ENCODE measurements at places on chromosomes 3 and 15.

GRCh38 chr15:25641361-25641760, 202.5 kb upstream of the UBE3A start:
- no peak for DNase-seq

DNA sequence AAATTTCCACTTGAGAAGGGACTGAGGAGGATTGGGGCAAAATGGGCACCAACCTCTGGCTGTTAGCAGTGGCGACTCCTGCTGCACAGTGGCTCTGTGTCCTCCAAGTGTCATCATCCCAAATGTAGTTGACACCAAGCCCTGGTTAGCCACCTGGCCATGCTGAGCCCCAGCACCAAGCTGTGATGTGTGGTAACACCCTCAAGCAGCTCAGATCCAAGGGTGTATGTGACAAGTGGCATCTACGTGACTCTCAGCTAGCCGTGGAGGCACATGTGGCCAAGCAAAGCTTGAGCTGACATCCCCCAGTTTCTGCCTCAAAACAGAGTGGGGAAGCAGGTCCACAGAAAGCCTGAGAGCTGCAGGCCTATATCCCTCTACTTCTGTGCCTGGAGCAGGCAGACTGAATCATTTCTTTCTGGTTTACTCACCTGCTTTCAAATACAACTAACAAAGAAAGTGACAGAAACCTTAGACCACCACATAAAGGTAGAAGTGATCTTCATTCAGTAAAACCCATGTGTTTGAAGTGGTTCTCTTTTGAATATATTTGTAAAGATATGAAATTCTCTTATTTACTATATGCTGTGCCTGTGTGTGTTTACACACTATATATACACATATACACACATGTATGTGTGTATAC, 40.0 kb downstream of the FOXP1 start:
- no peak for DNase-seq

DNA sequence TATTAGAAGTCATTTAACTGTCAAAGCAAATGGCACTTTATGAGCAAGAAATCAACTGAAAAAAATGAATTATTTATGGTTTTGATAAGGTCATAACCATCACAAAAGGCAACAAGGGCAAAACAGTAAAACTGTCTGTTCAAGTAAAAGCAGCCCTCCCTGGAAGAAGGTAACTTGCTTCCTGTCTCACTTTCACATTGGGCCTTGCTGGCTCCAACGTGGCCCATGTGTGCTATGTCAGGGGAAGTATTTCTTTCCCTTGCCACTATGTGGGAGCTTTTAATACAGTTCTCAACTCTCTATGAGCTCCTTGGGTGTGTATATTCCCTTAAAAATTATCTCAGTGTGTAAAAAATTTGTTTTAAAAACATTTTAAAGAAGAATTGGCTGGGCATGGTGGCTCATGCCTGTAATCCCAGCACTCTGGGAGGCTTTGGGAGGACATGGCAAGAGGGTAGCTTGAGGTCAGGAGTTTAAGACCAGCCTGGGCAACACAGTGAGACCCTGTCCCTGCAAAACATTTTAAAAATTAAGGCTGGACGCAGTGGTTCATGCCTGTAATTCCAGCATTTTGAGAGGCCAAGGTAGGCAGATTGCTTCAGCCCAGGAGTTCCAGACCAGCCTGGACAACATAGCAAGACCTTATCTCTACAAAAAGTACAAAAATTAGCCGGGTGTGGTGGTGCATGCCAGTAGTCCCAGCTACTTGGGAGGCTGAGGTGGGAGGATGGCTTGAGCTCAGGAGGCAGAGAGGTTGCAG, 45.2 kb upstream of the TJP1 start:
- no peak for DNase-seq

- no peak for DNase-seq
Observed at GRCh38 chr3:145144361-145144760, 1016.6 kb downstream of the PLOD2 start.

DNA sequence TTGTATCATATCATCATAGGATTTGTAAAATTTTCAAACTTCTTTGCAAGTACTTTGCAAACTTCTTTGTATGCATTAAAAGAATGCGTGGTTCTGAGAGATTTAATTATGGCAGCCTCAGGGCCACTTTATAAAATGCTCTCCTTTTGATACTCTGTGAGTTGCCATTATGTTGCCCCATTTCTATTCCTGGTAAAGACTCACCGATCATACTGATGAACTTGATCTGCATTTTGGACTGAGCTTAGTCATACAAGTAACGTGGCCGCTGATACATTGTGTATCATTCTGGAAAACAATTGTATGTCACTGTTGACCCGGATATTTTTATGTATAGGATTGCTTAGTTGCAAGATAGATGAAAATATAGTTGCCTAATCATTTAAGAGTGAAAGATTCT, 38.8 kb downstream of the AKAP13 start:
- no peak for DNase-seq

DNA sequence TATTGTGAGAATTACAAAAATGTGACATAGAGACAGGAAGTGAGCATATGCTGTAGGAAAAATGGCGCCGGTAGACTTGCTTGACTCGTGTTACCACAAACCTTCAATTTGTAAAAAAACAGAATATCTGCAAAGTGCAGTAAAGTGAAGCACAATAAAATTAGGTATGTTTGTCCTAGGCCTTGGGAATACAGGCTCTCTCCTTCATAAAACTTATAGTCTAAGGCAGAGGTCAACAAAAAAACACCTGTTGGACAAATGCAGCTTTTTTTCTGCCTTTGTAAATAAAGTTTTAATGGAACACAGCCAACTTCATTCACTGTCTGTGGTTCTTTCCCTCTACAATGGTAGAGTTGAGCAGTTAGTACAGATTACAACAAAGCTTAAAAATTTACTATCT, 216.8 kb upstream of the SATB1 start:
- no peak for DNase-seq

DNA sequence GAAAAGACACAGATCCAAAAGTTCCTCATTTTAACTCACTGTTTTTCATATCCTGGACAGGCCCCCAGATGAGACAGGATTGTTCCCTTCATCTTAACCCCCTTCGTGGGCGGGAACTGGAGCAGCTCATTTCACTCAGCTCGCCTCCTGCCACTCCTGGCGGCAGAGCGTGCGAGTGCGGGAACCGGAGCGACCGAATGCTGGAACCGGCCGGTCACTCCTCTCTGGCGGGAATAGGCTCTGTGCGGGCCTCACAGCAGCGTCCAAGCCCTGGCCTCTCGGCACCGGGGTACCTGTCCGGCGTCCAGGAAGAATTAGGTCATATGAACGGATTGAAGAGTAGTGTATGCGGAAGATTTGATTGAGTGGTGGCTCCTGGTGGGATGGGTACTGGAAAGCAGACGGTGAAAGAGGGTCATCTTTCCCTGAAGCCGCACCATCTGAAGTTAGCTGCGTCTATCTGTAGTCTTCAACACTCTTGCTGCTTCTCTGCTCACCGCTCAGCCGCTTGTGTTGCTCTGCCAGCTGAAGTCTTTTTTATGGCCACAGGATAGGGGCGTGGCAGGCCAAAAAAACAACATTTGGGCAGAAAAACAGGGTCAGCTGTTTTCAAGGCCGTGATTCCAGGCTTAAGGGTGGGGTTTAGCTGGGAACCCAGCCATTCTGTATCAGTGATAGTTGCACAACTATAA, 42.3 kb upstream of the FXR1 start:
- DNase-seq: no peak

DNA sequence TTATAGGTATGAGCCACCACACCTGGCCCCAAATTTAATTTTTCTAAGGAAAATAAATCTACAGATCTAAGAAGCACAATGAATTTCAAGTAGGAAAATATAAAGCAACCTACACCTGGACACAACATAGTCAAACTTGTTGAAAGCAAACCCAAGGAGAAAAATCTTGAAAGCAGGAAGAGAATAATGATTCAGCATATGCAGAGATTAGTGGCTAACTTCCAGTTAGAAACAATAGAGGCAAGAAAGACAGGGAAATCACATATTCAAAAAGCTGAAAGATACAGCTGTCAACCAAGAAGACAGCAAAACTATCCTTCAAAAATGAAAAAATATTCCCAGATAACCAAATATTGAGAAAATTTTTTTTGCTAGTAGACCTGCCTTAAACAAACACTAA, 49.4 kb downstream of the ZNF148 start:
- no peak for DNase-seq

GRCh38 chr15:34802371-34802770, 7.0 kb upstream of the ACTC1 start:
- no peak for DNase-seq

- DNase-seq: no peak
Observed at GRCh38 chr3:129003578-129004112, 2.5 kb downstream of the EFCC1 start.

GRCh38 chr3:109731639-109732473, 394.5 kb upstream of the DPPA4 start:
- no peak for DNase-seq

DNA sequence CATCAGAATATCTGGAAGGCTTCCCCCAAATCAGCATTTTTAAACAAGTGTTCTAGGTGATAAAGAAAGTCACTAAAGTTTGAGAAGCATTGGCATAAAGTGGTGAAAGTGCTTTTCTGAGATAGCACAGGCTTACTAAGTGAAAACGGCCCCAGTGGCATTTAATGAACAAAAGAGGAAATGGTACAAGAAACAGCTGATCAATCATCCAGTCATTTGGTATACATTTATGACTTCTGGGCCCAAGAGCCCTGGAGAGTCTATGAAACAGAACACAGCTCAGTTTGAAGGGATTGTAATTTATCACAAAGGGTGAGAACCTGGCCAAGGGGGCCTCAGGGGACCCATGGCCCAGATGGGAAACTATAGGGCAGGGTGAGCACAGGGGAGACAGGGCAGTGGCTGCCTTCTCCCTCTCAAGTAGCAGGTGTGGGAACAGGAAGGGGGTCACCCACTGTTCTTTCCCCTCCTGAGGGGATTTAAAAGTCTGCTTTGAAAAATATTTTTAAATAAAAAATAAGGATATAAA, 265.5 kb upstream of the ROPN1 start:
- DNase-seq: no peak

DNA sequence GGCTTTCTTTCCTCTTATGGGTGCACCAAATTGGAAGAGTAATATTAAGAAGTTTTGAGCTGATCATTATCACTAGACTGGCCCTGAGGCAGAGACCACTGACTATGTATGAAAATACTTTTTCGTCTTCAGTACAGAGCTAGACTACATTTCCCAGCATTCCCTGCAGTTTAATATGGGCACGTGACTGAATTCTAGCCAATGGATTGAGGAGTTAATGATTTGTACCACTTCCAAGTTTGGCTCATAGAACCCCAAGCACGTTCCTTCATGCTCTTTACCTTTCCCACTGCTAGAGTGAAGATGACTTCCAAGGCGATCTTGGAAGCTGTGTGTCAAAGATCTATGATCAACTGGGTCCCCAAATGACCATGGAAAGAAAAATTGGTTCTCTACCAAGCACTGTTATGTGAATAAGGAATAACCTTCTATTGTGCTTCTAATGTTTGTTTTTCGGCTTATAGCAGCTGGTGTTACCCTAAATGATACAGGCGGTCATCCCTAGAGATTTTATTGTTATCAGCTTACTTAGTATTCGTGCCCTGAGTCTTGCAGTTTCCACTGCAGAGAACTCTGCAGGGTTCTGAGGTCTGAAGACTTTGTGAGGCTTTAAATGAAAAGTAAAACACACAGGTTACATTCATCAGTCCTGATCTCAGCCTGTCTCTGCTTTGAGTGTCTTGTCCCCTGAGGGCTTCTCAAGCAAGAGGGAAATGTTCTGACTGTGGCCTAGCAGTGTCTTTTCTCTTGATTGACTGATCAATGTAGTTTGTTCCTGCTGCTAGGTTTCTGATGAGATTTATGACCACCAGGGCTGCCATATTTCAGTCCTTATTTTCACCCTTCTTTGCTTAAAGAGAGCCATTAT, 486.8 kb downstream of the PDCD6IP start:
- no peak for DNase-seq

DNA sequence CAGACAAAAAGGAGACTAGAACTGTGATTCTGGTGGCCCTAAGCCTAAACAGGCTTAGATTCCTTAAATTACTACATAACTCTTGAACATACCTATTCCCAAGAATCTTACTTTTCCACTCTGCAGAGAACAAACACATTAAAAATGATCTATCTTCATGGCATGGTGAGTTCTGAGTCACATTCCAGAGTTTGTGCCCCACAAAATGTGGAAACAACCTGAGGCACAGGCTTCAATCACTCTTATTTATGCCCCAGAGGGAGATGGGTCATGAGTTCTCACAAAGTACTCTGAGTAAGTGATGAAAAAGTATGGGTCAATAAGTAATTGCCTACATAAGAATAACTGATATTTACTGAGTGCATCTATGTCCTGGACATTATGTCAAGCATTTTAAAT, 137.5 kb upstream of the SLC2A2 start:
- DNase-seq: no peak

DNA sequence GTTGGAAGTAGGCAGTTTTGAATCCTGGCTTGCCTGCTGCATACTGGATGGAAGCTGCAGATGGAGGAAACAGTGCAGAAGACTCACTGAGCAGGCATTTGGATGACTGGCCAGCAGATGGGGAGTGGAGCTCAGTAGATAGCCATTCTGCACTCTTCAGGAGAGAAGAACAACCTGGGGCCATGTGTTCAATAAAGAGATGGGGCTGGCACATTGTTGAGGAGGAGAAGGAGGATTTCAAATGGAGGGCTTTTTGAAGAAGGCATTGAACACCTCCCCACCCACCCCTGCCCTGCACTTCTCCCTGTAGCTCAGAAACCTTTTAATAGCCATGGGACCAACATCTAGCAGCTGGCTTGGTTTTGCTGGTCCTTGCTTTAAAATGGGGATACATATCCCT, 109.8 kb downstream of the CACNA1D start:
- no peak for DNase-seq

- DNase-seq: no peak
Observed at GRCh38 chr3:195104340-195104739, 166.6 kb downstream of the XXYLT1 start.

- no peak for DNase-seq
Observed at GRCh38 chr3:93923006-93923405, 50.7 kb downstream of the PROS1 start.

- no peak for DNase-seq
Observed at GRCh38 chr3:50296721-50297383, 2.4 kb downstream of the HYAL3 start.

- no peak for DNase-seq
Observed at GRCh38 chr3:54259636-54260035, 137.3 kb downstream of the CACNA2D3 start.

DNA sequence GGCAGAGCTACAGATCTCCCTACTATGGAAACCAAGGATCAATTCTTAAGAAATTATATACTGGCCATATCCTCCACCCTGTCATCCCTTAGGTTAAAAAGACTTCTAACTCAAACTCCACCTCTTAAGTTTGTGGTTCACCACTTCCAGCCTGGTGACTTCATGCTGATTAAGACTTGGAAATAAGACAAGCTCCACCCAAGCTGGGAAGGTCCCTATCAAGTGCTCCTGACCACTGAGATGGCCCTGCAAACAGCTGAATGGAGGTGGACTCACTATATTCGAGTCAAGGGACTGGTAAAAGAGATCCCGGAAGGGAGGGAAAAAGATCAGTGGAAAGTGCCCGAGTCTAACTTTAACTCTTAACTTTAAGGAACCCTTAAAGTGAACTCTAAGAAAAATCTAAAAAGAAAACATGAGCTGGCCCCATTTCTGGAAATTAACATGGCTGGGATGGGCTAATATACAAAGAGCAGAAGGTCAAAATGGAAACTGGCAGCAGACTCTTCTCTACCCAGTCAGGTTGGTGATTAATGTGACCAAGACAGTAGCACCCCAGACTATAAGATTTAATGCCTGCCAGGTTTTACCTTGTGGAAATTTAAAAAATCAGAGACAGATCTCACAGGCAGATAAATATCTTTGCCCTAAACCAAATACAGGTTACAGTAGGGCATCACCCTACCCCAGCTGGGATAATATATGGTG, 43.9 kb downstream of the PPCDC start:
- DNase-seq: no peak
